ENCODE measurements at places on chromosomes 11 and 22.

DNA sequence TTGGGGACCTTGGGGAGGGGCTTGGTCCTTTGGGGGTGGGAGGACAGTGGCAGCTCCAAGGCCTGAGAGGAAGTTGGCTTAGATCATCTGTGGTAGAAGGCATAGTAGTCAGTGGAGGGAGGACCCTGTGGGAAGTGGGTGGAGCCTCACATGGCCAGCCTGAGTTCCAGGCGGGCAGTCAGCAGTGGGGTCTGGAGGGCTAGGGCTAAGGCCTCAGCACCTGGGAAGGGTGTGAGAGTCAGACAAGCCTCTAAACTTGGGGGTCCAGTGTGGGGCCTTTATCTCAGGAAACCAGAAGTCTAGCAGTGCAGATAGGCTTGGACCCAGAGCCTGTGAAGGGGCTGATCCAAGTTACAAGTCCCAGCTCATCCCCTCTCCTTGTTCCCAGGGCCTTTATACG lies 4.0 kb downstream of the NLRX1 start:
- no peak for DNase-seq

DNA sequence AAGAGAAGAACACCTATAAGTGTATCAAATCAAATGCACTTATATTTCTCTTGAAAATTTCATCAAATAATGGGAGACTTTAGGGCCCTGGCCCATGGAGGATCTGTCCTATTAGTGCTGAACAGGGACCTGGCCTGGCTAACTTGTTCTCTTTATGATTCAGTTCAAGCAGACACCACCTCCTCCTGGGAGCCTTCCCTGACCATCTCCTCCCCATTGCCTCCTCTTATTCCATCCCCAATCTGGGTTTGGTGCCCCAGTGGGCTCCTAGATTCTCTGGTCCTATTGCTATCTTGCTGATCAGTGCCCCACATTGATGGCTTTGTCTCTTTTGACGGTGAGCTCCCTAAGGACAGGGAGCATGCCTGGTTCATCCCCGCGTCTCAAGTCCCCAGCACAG lies 60.1 kb downstream of the MICAL2 start:
- DNase-seq = no peak

DNA sequence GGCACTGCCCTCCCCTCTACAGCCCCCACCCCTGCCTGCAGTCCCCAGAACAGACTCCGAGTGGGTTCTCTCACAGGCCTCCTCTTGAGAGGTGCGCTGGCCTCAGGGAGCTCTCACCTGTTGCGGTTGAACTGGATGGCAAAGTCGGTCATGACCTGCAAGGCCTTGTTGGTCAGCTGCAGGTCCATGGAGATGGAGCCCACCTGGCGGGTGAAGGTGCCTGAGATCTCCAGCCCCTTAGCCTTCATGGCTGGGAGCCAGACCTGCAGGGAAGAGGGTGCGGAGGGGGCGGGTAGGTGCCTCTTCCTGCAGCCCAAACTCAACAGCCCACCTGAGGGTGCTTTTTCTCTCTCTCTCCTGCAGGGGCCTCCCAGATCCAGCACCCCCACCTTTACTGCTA lies 18.7 kb upstream of the RASL10A start:
- DNase-seq = no peak

- no peak for DNase-seq
Measured at GRCh38 chr22:44616882-44617655, 84.9 kb upstream of the PRR5 start.

DNA sequence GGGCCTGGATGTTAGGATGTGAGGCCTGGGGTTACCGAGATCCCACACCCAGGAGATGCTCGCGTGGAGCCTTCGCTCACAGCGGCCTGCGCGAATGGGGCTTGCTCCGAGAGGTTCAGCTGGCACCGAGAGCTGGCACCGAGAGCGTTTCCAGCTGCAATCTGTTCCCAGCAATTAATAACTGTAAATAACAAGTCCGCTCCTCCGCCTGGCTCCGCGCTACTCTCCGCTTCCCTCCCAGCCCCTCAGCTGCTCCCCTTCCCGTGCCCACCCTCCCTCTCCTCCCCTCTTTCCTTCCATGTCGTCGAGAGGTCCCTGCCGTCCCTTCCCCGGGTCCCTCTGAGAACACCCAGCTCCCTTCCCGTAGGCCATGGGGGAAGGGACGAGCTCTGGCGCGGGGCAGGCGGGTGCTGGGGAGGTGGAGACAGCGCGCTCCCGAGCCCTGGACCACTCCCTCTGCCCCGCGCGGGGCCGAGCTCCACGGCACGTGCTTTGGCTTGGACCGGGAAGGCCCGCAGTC lies 110.8 kb downstream of the WNT7B start:
- DNase-seq = no peak

GRCh38 chr11:36619502-36619901 lies 21.5 kb upstream of the RAG2 start:
- no peak for DNase-seq

DNA sequence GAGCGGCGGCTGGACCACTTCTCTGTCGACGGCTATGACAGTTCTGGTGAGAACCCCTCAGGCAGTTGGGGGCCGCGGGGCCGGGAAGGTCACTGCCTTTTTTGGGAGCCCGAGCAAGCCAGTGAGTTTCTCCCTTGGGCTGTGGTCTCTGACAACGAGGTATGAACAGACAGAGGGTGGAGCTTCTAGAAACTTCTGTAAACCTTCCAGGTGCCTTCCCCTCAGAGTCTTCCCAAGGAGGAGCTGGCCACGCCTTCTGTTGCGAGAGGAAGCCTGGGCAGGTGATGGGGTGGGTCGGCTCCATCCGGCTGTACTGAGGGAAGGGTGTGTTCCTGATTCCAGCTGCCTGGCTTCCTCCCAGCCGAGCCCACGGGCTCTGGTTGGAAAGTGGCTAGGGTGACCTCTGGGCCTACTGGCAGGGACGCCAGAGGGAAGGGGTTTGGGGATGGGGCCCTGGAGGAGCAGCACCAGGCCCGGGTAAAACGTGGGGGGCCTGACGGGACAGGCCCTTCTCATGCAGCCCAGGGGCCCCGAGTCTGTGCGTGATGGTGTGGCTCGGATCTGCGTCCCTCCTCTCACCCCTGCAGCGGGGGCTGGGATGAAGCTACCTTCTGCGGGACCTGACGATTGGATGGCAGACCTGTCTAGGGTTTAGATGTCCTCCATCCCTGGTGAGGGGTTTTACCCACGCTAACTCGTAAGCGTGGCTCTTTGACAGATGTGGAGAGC lies 110.8 kb downstream of the KCNQ1OT1 start:
- no peak for DNase-seq
